ENCODE measurements at places on chromosomes 13 and 19.

- DNase-seq, result peak; percentile 45
These were observed 242.7 kb downstream of the DCLK1 start for GRCh38 chr13:35888457-35888883.

GRCh38 chr19:44367024-44367423 lies 10.5 kb upstream of the ZNF112 start:
- no peak for DNase-seq

DNA sequence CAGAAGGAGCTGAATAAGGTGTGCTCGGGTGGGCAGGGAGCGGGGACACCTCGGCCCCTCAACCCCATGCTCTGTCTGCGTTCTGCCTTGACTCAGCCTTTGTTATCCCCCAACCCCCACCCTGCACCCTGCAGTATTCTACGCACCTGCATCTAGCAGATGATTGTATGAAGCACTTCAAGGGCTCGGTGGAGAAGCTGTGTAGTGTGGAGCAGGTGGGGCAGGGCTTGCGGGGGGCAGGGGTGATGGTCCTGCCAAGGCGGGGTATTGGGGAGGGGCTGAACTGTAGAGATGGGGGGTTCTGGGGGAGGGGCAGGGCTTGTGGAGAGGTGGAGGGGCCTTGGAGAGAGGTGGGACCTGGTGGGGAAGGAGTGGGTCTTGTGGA lies 6.1 kb downstream of the STXBP2 start:
- DNase-seq, result no peak

GRCh38 chr19:21082011-21082975 lies at the start of gene ZNF714:
TSS of gene ZNF714 (plus strand) at chr19:21082203. CDS start at chr19:21098269, 16,066 bp downstream.
- DNase-seq, result peak; percentile 85

- DNase-seq, result peak; percentile 46
These were observed 528.7 kb downstream of the RFC3 start for GRCh38 chr13:34346626-34347025.

- DNase-seq, result no peak
These were observed 7.0 kb upstream of the ZNF550 start for GRCh38 chr19:57566396-57567265.

GRCh38 chr19:3178377-3178972 lies at the start of gene S1PR4:
TSS of gene S1PR4 (plus strand) at chr19:3178769. CDS start at chr19:3178793, 24 bp downstream.
- no peak for DNase-seq

Data from fibroblast of skin of left quadriceps (primary cell).